ENCODE measurements at places on chromosomes 12 and 14.
A peak's percentile ranks its signal among the peaks of the same experiment; 100 is the strongest.

DNA sequence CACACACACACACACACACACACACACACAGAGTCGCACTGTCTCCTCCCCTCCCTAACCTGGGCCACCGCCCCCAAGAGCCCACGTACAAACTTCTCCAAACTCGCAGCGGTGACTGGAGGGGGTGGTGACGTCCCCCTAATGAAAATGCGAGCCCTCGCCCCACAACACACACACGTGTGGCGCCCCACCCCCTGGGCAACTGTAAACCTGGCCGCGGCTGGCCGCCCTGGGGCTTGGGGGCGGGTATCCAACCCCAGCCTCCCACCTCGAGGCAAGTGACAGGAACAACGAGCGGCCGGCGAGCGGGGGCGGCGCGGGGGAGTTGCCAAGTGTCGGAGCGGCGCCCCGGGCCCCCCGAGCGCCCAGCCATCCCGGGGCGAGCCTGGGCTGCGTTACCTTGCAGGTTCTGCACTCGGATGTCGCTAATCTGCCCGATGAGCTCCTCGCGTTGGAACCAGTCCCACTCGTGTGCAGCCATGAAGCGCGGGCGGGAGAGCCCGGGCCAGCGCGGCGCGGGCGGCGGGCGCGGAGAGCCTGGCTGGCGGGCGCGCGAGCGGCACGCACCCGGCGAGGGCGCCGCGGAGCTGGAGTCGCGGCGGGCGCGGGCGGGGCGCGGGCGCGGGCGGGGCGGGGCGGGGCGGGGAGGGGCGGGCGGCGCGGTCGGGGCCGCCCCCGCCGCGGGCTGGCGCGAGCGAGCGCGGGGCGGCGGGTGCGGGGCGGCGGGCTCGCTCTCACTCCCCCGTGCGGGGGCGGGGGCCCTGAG lies at the start of gene CLMN:
CLMN (minus strand) TSS at position 597 of the 766 bp plus-strand sequence; CDS start at position 481, 116 bp downstream.
- DNase-seq, result no peak

GRCh38 chr12:16605642-16606116 lies 283 bp downstream of the LMO3 start:
- no peak for DNase-seq

DNA sequence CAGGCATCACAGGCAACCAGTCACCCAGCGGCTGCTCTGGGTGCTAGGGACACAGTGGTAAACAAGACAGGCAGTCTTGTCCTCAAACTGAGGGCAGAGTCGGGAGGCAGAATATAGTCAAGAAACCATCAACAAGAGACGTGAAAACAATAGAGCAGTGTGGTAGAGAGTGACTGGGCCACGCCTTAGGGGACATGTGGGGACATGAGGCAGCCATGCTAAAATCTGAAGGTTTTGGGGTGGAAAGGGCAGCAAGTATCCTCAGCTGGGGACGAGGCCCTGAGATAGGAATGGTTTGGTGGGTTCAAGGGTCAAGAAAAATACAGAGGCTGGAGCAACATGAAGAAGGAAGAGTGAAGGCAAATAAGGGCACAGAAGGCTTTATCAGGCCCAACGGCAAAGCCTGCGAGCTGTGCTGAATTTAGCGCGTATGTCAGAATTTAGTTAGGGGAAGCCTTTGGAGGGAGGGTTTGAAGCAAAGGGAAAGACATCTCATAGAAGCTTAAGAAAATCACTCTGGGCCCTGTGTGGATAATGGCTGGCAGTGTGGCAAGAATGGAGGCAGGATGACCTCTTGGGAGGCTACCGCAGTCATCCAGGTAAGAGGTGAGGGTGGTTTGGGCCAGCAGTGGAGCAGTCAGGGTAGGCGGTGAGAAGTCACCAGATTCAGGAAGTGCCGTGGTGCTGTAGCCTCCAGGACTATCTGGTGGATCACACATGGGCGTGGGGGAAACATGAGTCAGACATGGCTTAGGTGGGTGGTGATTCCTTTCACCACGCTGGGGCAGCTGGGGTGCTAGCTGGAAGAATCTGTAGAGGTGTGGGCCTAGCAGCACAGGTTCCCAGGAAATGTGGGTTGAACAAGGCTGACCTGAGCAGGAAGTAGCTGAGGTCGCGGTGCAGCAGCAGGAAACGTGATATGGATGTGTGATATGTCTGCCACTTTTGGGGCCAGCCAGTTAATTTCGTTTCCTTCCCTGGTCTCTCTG lies 3.0 kb downstream of the EVL start:
- DNase-seq, result peak; percentile 58

- DNase-seq, result no peak
These were observed 178.0 kb downstream of the DACT1 start for GRCh38 chr14:58815794-58816193.

DNA sequence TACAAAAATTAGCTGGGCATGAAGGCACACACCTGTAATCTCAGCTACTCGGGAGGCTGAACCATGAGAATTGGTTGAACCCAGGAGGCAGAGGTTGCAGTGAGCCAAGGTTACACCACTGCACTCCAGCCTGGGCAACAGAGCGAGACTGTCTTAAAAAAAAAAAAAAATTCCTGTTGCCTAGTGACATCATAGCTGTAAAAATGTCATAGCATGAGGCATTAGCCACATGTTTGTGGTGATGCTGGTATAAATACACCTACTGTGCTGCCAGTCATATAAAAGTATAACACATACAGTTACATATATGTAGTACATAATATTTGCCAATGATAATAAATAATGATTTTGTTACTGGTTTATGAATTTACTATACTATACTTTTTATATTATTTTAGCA lies 22.2 kb downstream of the SLC41A2 start:
- DNase-seq, result no peak

- no peak for DNase-seq
These were observed 64.1 kb downstream of the TMEM132D start for GRCh38 chr12:129839679-129840078.
